CD4-positive, alpha-beta T cell treated with Interleukin-6 at 100 ng/mL for 8 hours (primary cell): ENCODE measurements at places on chromosomes 2 and 18.

GRCh38 chr18:63155169-63155852 lies 164.3 kb downstream of the BCL2 start:
- peak; percentile 81 for DNase-seq

DNA sequence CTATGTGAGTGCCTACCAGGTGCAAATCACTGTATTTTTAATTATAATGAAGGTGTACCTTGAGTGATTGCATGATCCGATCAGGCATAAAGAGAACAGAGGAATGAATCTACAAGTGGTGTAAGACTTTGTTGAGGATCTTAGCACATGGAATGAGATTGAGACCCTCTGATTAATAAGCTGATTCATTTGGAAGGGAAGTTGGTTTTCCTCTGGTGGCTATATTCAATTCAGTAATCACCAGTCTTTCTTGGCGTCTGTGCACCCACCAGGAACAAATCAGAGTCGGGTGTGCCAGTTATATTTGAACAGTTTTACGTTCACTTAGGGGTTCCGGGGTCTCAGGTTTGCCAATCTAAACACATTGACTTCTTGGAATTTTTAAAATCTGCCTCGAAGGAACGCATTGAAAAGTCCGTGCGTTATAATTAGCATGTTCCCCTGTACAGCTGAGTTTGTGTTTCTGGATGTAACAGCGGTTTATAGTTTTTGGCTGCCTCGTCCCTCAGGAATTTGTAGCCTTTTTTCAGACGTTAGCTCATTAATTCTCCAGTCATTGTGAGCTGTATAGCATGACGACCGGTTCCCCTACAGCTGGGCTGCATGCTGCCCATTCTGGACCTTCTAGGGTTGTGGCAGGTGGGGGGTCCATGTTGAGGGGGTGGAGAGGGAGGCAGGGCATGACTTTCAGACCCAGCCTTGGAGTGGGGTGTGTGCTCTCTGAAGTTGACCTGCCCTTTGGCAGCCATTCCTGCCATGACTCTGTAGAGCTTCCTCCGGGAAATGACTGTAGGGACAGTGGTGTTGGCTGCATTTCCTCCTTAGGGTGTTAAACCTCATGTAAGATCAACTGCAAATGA lies 20.3 kb downstream of the MYO1B start:
- no peak for DNase-seq

GRCh38 chr2:43225093-43225787 lies 1.2 kb downstream of the ZFP36L2 start:
- peak; percentile 76 for DNase-seq

GRCh38 chr2:172242961-172243360 lies 140.3 kb upstream of the DLX2 start:
- no peak for DNase-seq

GRCh38 chr2:219650426-219651248 lies 23.2 kb downstream of the SLC4A3 start:
- no peak for DNase-seq

GRCh38 chr2:138476940-138477339 lies 24.6 kb upstream of the SPOPL start:
- no peak for DNase-seq

DNA sequence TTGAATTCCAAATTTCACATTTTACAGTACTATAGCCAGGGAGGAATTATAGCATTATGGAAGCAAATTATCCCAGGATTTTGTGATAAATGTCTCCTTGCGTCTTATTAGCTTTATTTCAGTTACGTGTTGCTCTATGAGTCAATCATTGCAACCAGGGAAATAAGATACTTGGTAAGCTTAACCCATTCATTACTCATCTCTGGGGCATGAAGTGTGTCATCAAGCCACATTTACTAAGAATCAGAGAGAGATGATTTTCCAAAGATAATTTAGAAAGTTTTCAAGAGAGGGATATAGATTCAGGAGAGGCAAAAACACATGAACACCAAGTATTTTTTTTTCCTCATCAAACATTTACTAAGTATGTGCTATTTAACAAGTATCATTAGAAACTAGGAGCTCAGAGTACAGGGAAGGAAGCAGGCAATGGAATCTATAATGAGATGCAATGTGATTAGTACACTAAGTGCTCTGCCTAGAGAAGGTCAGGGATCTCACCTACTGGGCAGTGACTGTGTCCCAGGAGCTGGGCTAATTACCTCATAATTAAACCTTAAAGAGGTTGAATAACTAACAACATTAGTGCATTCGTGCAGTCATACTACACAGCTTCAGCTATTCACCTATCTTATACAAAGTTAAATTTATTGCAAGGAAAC lies 217.8 kb upstream of the NXPH2 start:
- no peak for DNase-seq
